COLO829 (cell line): ENCODE measurements at places on chromosomes 5 and 9.

DNA sequence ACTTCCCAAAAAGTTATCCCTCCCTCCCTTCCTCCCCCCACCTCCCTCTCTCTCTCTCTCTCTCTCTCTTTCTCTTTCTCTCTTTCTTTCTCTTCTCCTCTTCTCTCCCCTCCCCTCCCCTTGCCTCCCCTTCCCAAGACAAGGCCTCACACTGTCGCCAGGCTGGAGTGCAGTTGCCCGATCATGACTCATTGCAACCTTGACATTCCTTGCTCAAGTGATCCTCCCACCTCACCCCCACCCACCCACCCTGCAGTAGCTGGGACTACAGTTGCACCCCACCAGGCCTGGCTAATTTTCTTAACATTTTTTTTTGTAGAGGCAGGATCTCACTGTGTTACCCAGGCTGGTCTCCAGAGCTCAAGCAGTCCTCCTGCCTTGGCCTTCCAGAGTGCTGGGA lies 32.8 kb downstream of the VPS13A start:
- DNase-seq, result no peak

DNA sequence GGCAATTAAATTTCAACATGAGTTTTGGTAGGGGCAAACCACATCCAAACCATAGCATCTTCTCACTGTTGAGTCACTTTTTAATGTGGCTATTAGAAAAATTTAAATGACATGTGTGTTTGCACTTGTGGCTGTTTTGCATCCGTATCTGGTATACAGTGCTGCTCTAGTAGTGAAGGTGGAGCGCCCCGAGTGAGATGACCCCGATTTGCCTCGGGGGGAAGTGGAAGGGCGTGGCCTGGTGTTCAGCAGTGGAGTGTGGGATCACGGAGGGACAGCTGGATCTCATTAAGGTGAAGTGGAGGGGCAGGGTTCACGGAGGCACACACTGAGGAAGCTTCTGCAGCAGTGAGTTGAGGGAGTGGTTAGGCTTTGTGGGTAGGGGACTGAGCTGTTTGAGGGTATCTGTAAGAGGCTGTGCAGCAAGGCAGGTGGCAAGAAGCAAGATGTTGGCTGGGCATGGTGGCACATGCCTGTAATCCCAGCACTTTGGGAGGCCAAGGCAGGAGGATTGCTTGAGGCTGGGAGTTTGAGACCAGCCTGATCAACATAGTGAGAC lies 6.2 kb upstream of the GMCL2 start:
- no peak for DNase-seq

GRCh38 chr5:83510260-83510659 lies 38.7 kb downstream of the VCAN start:
- no peak for DNase-seq

GRCh38 chr9:115636596-115636995 lies 517.0 kb upstream of the PAPPA start:
- DNase-seq, result no peak

DNA sequence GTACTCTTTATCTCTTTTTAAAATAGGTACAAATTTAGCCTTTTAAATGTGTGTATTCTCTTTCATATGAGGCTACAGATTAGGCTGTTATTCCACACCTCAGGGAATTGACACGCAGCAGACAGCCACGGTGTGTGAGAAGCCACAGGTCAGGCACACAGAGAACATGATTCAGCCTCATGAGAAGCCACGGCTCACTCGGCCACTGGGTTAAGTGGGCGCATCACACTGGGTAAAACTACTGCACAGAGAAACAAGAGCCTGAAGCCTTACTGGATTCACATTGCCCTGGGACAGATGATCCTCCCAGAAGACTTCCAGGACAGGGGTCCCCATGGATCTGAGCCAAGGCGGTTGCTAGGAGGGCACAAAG lies 28.2 kb downstream of the LPCAT1 start:
- DNase-seq, result no peak

DNA sequence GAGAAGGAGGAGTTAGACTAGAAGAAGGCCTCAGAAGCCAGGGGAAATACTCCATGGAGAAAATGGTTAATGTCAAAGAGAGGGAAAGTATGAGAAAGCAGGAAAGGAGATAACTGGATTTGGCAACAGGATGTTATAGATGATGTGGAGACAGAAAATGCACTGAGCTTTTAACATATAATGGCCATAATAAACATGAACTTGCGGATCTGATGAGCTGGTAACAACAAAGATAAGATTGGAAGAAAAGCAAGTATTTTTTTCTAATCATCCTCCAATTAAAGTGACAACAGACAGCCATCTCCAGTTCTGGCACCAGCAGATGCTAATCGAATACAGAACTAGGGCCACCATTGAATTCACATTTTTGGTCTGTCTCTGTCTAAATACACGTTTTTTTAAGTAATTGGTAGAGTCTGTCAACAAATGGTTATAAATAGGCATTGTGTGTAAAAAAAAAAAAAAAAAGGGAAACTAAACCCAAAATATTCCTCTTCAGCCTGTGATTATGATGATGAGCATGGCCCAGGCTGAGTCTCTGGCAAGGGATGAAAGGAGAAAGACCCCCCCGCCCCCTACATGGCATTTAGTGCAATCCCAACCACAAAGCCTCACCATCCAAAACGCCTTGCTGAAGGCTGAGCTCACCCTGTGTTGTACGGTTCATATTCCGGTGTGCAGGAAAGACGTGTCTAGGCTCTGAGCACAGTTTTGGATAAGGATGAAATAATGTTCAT lies 149.5 kb upstream of the LHFPL2 start:
- DNase-seq, result no peak

DNA sequence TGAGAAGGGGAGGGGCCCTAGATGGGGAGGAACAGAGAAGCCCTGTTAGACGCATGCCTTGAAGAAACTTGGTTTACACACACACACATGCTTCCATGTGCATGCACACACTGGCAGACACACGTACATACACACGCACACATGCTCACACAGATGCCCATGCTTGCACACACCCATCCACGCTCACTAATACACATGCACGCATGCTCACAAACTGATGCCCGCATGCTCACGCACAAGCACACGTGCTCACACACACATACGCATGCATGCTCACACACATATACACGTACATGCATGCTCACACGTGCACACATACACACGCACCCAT lies 32.1 kb upstream of the EGFL7 start:
- DNase-seq, result no peak

DNA sequence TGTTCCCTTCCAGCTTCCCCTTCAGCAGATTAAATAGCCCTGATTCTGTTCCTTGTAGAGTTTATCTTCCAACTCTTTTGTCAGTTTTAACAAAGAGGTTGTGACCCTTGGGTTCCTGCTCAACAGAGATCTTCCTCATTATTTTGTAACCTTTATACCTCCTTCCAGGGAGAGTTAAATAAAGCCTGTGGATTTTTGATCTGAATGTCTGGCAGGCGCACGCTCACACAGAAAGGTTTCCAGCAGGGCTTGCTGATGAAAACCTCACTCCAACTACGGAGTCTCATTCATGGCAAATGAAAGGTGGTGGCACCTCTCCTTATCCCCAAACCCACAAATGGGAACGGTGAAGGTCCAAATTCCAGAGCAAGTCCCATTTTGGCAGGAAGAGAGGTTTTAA lies 129.0 kb downstream of the SREK1 start:
- no peak for DNase-seq

GRCh38 chr9:92713528-92713927 lies 43.6 kb upstream of the IPPK start:
- DNase-seq, result no peak

GRCh38 chr5:133610489-133611356 lies 1.6 kb downstream of the FSTL4 start:
- peak; percentile 23 for DNase-seq

DNA sequence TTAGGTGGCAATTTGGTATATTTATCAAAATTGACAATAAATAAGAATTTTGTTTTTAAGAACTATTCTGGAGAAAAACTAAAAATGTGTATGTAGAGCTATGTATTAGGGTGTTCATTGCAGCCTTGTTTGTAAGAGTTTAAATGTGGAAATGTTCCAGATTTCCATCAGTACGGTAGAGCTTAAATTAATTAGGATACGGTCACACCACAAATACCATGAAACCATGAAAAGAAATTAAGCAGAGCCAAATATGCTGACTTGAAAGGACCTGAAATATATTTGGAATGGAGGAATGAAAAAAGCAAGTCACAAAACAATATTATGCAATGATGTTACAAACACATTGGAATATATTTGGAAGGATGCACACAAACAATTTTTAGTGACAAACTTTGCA lies 64.6 kb downstream of the ACTBL2 start:
- no peak for DNase-seq

GRCh38 chr9:113886933-113887332 lies 10.8 kb downstream of the ZNF618 start:
- no peak for DNase-seq

DNA sequence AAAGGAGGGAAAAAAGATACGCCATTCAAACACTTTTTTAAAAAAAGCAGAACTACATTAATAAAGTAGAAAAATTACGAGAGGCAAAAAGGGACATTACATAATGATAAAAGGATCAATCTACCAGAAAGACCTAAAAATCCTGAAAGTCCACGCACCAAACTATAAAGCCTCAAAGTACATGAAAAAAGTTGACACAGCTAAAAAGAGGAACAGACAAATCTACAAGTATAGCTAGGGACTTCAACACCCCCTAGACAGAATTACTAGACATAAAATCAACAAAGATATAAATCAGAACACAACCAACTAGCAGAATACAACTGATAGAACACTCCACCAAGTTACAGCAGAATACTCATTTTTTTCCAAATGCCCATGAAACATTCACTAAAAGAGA lies 11.1 kb downstream of the CAMSAP1 start:
- no peak for DNase-seq

- DNase-seq, result no peak
Observed at GRCh38 chr9:3012842-3013241, 168.9 kb upstream of the PUM3 start.

DNA sequence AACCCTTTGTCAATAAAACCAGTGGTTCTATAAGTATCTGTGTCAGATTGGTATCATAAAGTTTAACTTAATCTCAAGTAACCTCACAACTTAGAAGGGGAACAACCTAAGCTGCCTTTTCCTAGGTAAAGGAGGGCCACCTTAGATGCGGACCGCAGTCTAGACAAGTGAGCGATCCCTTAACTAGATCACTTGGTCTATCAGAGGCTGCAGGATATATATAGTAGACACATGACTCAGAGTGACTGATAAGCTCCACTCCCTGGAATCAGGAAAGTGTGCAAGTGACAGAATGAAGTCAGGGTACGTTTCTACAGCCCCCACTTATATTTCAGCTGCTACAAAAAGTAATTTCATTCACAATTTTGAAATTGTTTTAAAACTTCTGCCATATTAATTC lies 7.4 kb downstream of the REEP5 start:
- no peak for DNase-seq

- DNase-seq, result no peak
Observed at GRCh38 chr9:70285981-70286598, 27.3 kb downstream of the SMC5 start.

GRCh38 chr5:90144625-90145327 lies 264.8 kb downstream of the CETN3 start:
- peak; percentile 57 for DNase-seq

DNA sequence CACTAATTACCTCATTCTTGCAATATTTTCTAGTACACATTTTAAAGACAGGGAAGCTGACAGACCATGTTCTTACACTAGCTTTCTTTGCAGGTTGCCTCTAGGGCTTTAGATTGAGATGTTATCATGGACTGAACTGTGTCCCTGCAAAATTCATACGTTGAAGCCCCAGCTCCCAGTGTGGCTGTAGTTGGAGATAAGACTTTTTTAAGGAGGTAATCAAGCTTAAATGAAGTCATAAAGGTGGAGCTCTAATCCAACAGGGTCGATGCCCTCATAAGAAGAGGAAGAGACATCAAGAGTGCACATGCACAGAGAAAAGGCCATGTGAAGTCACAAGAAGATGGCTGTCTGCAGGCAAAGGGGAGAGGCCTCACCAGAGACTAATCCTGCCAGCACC lies 471.2 kb upstream of the ACTBL2 start:
- no peak for DNase-seq

DNA sequence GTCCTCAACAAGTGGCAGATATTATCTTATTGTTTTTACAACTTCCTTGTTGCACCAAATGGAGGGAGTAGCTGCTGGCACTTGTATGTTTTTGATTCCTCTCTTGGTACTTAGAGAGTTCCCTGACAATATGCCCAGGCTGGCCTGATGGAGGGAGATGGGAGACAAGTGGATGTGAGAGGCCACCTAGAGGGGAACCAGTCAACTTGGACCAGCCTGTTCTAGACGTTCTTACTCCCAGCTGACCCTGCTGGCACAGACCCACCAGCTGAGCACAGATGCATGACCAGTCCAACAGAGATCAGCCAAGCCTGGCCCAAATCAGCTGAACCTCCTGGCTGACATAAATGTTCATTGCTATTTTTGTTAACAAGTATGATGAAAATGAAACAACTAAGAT lies 60.9 kb upstream of the GDNF start:
- peak; percentile 6 for DNase-seq

DNA sequence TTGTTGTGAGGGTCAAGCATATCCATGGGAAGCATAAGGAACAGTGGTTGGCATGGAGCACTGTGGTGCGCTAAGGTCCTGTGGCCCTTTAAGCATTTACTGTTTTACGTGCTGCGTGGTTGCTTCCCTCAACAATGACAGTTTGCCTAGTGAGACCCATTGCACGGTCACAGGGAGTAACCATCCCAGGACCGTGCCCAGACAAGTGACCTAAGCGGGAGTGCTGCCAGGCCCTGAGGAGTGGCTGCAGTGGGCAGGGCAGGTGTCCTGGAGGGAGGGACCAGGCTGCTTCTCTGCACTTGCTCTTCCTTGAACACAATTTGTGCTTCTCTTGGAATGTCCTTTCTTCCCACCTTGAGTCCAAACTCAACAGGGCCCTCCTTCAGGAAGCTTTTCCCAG lies 64.6 kb downstream of the RGS3 start:
- no peak for DNase-seq

DNA sequence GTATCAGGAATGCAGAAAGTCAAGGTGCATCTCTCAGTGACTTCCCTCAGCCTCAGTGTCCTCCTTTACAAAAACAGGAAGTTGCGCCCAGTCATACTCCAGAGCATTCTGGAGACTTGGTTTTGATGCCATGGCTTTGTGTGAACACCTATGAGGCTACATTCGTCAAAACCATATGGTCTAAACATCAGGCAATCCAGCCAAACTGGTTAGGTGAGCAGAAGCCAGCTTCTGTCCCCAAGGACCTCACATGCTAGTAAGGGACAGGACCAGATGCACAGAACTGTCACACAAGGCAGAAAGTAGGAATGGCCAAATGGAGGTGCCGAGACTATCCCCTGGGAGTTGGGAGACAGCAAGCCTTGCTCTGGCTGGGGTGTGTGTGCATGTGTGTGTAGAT lies 217.2 kb downstream of the MELK start:
- no peak for DNase-seq

- no peak for DNase-seq
Observed at GRCh38 chr5:124720593-124720992, 25.8 kb downstream of the ZNF608 start.

DNA sequence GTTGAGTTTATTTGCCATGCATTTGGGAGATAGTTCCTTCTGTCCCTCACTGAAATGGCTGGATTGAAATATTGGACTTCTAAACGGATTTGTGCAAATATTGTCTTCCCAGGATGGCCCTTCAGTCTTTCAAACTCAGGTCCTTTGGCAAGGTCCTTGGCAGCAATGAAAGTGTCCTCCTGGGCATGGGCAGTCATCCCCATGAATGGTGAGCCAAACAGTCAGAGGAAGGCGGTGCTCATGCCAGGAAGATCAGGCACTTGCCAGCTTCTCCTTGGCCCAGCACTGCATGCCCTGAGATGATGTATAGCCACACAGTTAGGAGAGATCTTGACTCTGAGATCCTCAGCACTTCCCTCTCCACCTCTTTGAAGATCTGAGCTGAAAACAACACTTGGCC lies 221.4 kb upstream of the KLF4 start:
- DNase-seq, result no peak

- peak; percentile 18 for DNase-seq
Observed at GRCh38 chr5:87769157-87769556, 356.4 kb upstream of the CCNH start.
